ENCODE measurements at places on chromosomes 16 and 17. TPM values are rescaled to one million over a fixed set of nuclear protein-coding genes. Genes with fewer than 3 reads are reported as not detected.

The CACNG3 gene
- not detected for total RNA-seq

The CD300LF gene
- total RNA-seq: not detected

The TBC1D3G gene
- total RNA-seq: not detected

The ETV4 gene
- 67.7 TPM for total RNA-seq

The PPY gene
- total RNA-seq: not detected

Measured in A549 treated with dexamethasone at 1 μM for 4 hours (cell line).